ENCODE measurements at places on chromosomes 6 and 20. TPM values are rescaled to one million over a fixed set of nuclear protein-coding genes. Genes with fewer than 3 reads are reported as not detected.

Gene CGA
- not detected for total RNA-seq

Gene CTCFL
- not detected for total RNA-seq

Gene TBC1D32
- 73.9 TPM for total RNA-seq

Gene CLVS2
- 70.1 TPM for total RNA-seq

Gene CAGE1
- total RNA-seq, result not detected
